ENCODE measurements at places on chromosomes 7 and 10.
A peak's percentile ranks its signal among the peaks of the same experiment; 100 is the strongest.

DNA sequence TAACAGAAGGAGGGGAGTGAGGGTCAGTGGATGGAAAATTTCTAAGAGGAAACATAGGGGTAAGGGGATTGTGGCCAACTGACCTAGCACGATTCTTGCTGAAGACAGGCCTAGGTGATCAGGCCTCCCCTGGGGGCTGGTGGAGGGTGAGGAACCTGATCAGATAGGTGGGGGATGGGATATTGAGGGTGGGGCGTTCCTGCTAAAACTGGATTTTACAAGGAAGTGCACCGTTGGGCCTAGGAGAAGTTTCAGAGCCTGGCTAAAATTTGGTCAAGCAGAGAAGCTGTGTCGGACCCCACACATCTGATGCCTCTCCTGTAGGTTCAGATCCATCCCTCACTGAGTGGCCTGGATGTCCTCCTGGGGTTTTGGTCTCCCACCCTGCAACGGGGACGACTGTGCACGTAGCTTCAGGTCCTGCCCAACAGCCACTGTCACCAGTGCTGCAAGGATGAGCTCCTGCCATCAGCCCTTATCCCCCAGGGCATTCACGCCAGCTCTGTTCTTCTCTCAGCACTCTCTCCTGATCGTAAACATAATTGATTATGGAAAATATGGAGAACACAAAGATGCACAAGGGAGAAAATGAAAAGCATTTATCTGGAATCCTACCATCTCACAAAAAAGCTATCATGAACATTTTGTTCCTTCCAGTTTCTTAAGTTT, 89.9 kb downstream of the ADCY1 start:
- DNase-seq = no peak

GRCh38 chr7:30505174-30505697, 607 bp upstream of the GGCT start:
- no peak for DNase-seq

DNA sequence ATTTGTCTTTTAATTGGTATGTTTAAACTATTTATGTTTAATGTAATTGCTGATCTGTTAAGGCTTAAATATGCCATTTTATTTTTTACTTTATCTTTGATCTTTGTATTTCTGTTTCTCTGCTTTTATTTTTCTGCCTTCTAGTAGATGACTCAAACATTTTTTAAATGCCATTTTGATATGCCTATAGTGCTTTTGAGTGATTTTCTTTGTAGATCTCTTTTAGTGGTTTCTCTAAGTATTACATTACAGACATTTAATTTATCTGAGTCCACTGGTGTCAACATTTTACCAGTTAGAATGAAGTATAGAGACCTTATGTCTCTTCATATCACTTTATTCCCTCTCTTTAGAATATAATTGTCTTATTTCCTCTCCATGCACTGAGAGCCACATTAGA, 32.7 kb downstream of the IL6 start:
- no peak for DNase-seq

- no peak for DNase-seq
These were observed 7.2 kb upstream of the ANKRD61 start for GRCh38 chr7:6023974-6024435.

DNA sequence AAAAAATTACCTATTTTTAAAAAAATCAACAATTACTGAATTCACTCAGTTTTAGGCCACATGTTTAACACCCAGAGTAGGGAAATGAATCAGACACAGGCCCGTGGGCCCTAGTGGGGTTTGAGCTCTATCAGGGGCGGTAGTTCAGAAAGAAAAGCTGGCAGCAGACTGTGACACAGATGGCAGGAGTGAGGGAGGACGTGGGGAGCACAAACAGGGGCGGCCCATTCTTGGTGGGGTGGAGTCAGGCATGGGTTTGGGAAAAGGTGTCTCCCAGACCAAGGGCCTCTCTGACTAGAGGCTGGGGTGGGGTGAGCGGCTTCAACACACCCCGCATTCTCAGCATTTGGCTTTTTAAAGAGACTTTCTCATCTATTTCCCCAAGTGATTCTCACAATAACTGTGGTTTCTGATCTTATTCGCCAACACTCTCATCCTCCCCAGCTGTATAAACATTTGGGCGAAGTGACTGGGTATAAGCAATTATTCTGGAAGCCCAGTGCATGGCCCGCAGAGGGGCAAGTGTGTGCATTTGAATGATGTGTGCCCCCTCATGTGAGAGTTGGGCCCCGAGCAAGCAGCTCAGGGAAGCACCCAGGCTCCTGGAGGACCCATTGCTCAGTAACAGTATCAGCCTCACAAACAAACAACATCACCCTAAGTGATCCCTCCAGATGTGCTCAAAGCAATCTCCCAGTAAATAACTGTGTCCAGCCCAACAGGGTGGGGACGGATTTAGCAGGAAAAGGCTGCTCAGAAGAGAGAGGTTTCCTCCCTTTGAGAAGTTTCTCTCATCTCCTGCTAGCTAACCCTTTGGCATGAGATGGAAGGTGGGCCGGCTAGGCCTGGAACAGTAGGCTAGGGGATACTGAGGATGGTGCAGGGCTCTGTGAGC, 437.6 kb upstream of the ZMIZ1 start:
- DNase-seq = no peak

GRCh38 chr10:76033457-76034196, 602.2 kb downstream of the LRMDA start:
- peak; percentile 16 for DNase-seq

DNA sequence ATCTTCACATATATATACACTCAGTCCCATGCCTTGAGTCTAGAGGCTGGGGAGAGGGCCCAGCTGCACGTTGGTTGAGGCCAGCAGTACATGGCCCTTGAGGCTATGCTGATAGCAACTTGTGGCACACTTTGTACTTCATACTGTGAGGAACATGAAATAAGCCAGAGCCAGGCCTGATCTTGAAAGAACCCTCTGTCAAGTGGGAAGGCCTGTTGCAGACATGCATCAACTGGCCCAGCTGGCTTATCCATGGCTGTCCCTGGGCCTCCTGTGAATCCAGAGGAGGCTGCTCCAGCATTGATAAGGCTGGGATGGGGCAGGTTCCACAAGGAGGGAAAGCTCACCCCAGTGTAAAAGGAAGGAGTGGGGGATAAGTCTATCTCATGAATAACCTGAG, 140.4 kb downstream of the NRF1 start:
- DNase-seq = no peak
